ENCODE measurements at places on chromosomes 5 and 9. TPM values are rescaled to one million over a fixed set of nuclear protein-coding genes. Genes with fewer than 3 reads are reported as not detected.

Gene FOXI1
- not detected for total RNA-seq

Gene KCNV2
- not detected for total RNA-seq

Gene F12
- not detected for total RNA-seq

Gene EFNA5
- 10.0 TPM for total RNA-seq

Gene FBXW5
- 143 TPM for total RNA-seq

Gene HAUS6
- total RNA-seq: 16.2 TPM

Gene MSMP
- not detected for total RNA-seq

Gene EQTN
- not detected for total RNA-seq

Gene TNFSF8
- total RNA-seq: not detected

Gene PHYHD1
- total RNA-seq: 7.6 TPM

Gene BASP1
- 242 TPM for total RNA-seq

Gene PCDHB10
- 2.2 TPM for total RNA-seq

Gene ABCA2
- 19.4 TPM for total RNA-seq

Gene IFNA13
- not detected for total RNA-seq

Gene PCDHB13
- 2.1 TPM for total RNA-seq

Gene ZBED3
- 4.7 TPM for total RNA-seq

Gene BSPRY
- total RNA-seq: not detected

Gene HSPB3
- total RNA-seq: not detected

Gene FOXD4L6
- total RNA-seq: under 0.01 TPM

Gene SNAPC3
- 30.4 TPM for total RNA-seq

Gene OMD
- 0.36 TPM for total RNA-seq

All from osteoblast (primary cell).